ENCODE measurements at places on chromosomes 7 and 10.

- DNase-seq = no peak
Observed at GRCh38 chr10:15802375-15802949, 57.8 kb downstream of the MINDY3 start.

- DNase-seq = no peak
Observed at GRCh38 chr10:102065561-102066398, 631 bp downstream of the HPS6 start.

- DNase-seq = no peak
Observed at GRCh38 chr10:59585046-59585700, 124.5 kb downstream of the SLC16A9 start.

- no peak for DNase-seq
Observed at GRCh38 chr7:2911466-2911865, 67.4 kb upstream of the GNA12 start.

DNA sequence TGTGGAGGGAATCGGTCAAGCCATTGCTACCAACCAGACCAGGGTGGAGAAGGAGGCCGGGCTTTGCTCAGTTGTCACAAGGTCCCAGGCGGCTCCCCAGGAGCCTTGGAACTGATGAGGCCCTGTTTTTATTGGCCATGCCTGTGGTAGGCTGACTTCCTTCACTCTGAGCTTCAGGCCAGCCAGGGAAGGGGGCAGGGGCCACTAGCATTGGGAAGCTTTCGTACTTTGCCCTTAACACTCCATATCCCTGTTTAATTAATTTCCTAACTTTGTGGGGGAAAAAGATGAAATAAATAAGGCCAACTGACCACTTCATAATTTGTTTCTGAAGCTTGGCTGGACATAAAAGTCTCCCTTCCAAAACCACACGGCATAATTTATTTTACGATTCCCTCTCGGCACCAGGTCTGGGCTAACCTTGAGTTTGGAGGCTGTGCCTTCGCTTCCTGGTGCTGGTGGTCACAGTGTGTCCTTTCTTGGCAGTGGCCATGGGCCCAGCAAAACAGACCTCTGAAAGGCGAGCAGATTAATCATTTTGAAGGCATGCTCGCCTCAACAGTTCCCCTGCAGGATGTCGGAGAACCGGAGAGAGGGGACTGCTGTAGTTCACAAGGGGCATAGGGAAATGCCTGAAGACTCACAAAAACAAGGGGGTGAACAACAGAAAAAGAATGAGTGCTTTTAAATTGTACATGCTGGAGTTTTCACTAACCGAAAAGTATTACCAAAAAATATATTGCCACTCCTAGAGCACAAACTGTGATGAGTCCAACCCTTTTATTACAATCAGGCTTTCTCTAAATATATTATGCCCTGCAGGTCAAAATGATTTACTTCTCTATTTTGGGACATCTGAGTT is 966.0 kb downstream of the LRMDA start:
- no peak for DNase-seq

GRCh38 chr7:117715784-117716445 is 157.3 kb downstream of the CTTNBP2 start:
- DNase-seq = peak; percentile 16

GRCh38 chr7:124033095-124033806 is 384 bp upstream of the TMEM229A start:
- DNase-seq = no peak

GRCh38 chr7:45663167-45663921 is 89.2 kb downstream of the ADCY1 start:
- no peak for DNase-seq

DNA sequence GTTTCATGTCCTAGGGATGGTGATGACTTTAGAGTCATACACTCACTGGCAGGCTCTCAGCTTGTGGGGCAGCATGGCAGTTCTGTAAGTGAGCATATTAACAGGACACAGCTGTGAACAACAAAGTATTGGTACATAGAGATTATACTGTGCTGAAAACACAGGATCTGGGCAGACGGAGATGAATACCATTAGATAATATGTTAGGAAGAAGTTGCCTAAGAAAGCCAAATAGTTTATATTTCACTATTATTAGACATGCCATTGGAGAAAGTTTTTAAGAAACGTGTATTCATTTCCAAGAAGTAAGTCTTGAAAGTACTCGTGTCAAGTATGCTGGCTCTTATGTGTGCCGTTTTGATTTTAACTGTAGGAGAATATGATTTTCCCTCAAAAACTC is 274.5 kb downstream of the INHBA start:
- DNase-seq = no peak

Measured in epithelial cell of prostate (primary cell).